ENCODE measurements at places on chromosomes 11 and 22.

GRCh38 chr11:5204787-5205186 is 4.3 kb upstream of the OR51V1 start:
- DNase-seq = peak; percentile 52

DNA sequence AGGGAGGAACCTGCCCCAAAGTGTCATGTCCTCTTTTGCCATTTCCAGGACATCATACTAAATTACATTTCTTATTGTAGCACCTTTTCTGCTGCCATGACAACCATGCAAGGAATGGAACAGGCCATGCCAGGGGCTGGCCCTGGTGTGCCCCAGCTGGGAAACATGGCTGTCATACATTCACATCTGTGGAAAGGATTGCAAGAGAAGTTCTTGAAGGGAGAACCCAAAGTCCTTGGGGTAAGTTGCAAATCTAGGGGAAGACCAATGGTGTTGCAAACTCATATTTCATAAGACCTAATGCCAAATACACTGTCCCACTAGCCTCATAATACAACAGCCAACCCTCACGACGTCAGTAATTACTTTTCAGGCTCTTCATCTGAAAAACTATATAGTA is 11.7 kb downstream of the MS4A4A start:
- DNase-seq = no peak

- no peak for DNase-seq
Observed at GRCh38 chr11:21105196-21105917, 436.0 kb downstream of the NELL1 start.

GRCh38 chr11:5746614-5747013 is 7.4 kb upstream of the OR52N4 start:
- DNase-seq = no peak

DNA sequence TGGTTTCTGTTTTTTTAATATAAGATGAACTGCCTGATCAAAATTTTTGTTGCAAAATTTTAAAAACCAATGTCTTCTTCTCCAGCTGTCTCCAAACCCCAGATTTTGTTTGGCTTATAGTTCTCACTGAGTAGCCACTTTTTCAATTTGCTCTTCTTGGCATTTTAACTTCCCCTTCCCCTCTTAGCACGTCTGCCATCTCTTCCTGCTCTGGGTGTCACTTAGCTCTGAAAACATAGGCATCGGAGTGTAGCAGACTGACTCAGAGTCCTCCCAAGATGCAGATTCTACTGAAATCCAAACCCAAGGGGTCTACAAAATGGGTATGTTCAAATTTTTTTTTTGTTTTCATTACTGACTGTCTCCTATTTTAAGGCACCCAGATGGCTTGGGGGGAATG is 270.3 kb upstream of the KIRREL3 start:
- DNase-seq = no peak
